Kidney epithelial cell (primary cell): ENCODE measurements at places on chromosomes 4 and X.
A peak's percentile ranks its signal among the peaks of the same experiment; 100 is the strongest.

DNA sequence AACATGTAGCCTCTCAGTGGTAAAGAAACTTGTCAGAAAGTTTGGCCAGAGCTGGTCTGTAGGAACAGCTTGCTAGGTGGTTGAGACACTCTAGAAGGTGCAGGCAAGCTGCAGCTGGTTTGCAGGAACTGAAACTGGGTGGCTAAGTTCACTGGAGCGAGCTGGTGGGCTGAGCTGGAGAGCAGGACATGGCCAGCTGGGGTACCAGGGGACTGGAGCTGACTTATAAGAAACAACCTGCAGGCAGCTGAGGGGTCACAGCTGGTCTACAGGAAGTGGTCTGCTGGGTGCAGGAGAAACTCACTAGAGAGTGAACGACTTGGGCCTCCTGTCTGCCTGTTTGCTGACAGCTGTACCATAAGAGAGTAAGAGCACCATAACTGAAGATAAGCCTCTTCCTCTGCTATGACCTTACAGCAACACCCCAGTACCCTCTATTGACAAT is 157.1 kb upstream of the LNX1 start:
- no peak for DNase-seq

DNA sequence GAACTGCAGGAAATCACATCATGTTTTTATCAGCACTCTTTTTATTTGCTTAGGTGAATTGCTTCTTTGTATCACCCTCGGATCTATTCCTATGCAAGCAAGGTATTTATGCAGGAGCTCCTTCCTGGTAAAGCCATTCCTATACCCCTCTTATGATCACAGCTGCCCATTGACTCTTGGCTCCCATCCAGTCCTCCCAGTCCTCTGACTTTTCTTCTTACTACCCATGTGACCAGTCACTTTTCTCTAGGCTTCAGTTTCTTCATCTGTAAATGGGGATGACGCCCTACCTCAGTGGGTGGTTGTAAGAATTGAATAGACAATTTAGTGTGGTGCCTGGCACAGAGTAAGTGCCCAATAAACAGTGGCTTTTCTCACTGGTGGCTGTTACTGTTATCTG is 144.9 kb downstream of the FHIP1A start:
- DNase-seq, result no peak

- DNase-seq, result no peak
These were observed 234.3 kb downstream of the SCFD2 start for GRCh38 chr4:53131562-53131925.

DNA sequence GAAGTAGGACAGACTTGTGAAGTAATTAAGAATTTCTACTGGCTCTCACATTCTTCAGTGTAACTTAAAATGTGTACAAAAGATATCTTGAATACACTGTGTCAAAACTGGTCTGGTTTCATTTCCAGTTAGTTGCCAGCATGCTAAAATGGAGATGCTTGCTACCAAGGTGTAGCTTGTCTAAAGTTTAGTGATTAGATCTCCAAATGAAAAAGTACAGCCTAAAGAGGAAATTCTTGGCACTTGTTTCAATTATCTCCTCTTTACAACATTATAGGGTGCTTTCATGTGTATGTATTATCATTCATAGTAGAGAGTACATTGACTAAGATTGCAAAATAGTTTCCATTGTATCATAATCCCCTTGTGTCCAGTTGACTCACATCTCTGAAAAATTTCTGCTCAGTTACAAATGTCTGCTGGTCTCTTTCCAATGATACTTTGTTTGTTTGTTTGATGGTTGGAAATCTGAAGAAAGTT is 97.3 kb upstream of the SPRY1 start:
- DNase-seq, result peak; percentile 5

- DNase-seq, result no peak
These were observed 19.3 kb upstream of the SFRP2 start for GRCh38 chr4:153808175-153808574.

DNA sequence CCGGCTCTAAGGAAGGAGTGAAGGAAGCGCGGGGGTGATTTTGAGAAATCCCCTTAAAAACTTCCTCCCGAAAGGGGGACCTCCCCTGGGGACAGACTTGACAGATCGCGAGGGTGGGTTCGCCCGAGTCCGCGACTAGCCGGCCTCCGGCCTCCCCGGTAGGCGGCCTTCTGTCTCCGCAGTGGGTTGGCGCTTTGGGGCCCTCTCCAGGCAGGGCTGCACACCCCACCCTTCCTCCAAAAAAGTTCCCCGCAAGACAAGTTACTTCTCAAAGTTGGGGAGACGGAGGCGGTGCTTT is 24.8 kb downstream of the HOPX start:
- no peak for DNase-seq

- DNase-seq, result no peak
These were observed 146.2 kb upstream of the HHIP start for GRCh38 chr4:144499777-144500176.

DNA sequence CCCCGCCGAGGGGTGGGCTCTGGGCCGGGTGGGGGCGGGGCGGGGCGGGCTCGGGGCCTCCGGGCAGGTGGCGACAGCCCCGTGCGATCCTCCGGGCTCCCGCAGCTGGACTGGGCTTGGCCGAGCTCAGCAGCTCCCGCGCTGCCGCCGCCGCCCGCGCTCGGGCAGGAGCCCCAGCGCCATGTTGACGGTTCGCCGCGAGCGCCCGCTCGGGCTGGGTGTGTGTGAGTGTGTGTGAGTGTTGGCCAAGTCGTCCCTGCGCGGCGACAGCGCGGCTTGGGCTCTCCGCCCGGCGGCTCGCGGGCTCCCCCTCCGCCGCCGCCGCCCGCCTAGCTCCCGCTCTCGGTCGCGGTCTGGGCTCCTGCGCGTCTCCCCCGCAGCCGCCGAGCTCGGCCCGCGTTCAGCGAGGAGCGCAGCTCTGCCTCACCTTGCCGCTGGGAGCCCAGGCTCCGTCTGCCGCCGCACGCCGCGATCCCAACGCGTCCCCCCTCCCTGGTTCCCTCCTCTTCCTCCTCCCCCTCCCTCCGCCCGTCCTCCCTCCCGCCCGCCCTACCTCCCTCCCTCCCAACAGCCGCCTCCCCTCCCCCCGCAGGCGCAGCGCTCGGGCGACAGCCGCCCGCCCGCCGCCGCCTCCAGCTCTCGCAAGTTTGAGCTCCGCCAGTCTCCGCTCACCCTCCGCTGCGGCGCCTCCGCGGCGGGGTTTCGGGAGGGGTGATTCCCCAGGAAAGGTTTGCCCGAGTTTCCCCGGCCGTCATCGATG is at the start of gene BCOR:
Gene BCOR (minus strand): TSS at position 455 of the 760 bp plus-strand sequence. CDS start 20,029 bp downstream, outside the sequence.
- no peak for DNase-seq

GRCh38 chrX:32448320-32448719 is 763.0 kb downstream of the DMD start:
- DNase-seq, result no peak

- no peak for DNase-seq
These were observed 1003.6 kb downstream of the FAT4 start for GRCh38 chr4:126318376-126318775.

DNA sequence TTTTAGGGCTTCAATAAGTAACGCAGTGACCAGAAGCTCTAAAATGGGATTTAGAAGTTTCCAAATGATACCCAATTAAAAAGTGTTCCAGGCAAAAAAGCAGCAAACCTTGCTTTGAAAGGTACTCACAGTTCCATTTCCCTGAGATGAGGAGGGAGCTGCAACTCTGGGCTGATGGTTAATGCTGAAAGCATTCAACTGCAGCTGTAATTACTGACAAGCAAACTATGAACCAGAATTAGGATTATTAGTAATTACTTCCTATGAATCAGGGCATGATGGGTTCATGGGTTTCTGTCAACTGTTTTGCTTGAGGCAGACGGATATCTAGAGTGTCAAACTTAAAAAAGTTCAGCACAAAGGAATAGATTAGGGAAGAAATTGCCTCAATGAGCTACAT is 357.4 kb downstream of the STIM2 start:
- DNase-seq, result no peak

- DNase-seq, result no peak
These were observed 27.1 kb downstream of the DDX60L start for GRCh38 chr4:168453146-168453545.

DNA sequence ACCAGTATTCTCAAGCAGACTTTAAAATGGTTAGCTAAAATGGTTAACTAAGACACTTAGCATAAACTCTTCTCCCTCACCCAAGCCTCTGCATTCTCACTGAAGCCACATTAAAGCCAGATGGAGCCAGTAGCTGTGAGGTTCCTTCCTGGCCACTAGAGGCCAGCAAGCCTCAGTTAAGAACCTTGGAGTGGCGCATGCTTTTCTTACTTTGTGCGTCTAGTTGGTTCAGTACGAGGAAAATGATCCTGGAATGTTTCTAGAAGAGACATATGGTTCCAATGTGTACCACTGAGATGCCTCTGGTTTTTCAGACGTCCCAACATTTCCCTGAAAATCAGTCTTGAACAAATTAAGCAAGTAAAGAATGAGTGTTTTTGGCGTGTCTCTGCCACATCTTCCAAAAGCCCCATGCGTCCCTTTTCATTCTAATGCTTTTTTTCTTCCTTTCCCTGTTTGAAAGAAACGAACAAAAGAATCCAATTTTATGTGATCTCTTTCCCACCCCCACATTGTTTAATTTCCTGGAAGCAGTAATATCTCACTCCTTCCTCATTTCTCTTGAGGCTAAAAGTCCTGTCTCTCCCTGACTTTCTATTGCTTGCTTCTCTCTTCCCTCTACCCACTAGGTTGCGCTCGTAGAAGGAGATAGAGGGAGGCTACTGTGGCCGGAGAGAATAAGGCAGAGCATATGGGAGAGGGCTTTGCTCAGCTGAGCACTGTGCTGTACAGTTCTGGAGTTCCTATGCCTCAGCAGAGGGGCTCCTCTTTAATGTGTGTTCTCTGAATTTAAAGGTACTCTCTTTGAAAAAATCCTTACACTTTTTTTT is 82.9 kb upstream of the TAB3 start:
- no peak for DNase-seq

- DNase-seq, result no peak
These were observed at the start of gene SH3RF1 for GRCh38 chr4:169270810-169271691. SH3RF1 (minus strand) TSS chr4:169270956; CDS start chr4:169269212, 1,744 bp downstream.

DNA sequence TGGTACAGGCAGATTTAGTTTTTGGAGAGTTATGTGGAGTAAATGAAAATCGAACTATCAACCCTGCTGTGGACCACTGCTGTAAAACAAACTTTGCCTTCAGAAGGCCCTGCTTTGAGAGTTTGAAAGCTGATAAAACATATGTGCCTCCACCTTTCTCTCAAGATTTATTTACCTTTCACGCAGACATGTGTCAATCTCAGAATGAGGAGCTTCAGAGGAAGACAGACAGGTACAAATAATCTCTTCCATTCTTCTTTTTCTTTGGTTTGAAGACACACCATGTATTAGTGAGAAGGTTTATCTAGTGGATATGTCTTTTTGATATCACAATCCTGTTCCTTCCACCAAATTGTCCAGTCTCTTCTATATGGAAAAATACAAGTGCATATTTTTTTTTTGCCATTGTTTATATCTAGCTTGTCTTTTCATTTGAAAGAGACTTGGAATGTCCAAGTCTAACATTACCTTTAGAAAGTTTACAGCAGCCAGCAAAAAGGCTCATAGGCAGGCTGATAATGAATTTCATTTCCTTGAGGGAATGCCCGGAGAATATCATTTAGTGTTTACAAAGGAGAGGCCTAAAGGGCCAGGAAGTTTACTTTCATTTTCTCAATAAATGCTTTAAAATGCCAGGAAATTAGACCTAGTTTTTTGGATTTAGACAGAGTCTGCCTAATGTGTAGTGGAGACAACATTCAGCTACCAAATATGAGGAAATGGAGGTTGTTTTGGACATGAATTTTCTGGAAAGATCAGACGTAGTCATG is 18.6 kb downstream of the AFM start:
- no peak for DNase-seq

GRCh38 chrX:118225711-118226428 is 109.3 kb upstream of the KLHL13 start:
- no peak for DNase-seq

- no peak for DNase-seq
These were observed 66.2 kb downstream of the BEX3 start for GRCh38 chrX:103442536-103442901.

- DNase-seq, result no peak
These were observed 184.2 kb downstream of the KDR start for GRCh38 chr4:54940996-54941865.

- DNase-seq, result no peak
These were observed 480.8 kb upstream of the TECRL start for GRCh38 chr4:64889906-64890610.

DNA sequence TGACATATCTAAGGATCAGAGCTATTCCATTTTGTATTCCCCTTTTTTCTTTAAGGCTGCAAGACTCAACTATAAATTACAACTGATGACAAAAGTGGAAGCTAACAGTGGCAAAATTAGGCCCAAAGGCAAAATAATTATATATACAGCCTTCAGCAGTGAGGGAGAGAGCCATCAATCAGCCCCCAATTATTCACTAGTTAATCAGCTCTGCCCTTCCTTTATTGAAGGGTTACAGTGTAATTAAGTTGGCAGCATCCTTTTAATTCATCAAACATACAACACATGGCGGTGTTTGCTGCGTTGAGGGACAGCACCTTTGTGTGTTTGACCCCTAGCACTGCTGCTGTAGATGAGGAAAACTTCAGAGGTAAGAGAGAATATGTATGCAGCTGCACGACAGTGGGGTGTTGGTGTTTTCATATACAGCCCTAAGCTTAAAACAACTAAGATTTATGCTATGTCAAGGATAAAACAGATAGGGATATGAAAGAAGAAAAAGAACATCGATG is 973.9 kb upstream of the POU3F4 start:
- no peak for DNase-seq

DNA sequence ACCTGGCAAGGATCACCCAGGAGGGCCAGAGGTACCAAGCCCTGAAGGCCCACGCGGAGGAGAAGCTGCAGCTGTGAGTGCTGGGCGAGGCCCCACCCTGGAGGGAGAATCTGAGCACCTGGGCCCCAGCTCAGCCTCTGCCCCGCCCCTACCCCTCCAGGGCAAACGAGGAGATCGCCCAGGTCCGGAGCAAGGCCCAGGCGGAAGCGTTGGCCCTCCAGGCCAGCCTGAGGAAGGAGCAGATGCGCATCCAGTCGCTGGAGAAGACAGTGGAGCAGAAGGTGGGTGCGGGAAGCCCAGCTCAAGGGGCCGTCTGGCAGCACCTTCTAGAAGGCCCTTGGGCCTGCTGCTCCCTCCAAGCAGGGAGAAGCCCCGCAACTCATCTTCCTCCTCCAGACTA is 23.2 kb downstream of the TACC3 start:
- no peak for DNase-seq

GRCh38 chr4:128574706-128575105 is 234.8 kb upstream of the JADE1 start:
- DNase-seq, result peak; percentile 38

- no peak for DNase-seq
These were observed 42.1 kb downstream of the MAB21L2 start for GRCh38 chr4:150624055-150624454.

DNA sequence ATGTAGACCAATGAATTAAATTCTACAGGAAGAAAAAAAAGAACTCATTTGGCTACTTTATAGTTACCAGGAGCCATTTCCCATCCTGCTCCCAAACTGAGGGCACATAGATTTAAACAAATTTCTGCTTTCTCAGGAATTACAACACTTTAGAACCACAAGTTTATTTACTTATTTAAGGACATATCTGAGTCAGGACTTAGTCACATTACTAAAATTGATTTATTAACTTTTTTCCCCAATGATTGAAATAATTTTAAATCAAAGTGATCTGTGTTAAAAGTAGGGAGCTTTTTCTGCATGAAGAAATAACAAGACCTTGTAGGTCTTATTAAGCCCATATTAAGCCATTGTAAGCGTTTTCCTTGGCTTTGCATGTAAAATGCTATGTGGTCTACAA is 291.0 kb upstream of the HAND2 start:
- no peak for DNase-seq
